ENCODE measurements at places on chromosomes 12 and 14. TPM values are rescaled to one million over a fixed set of nuclear protein-coding genes. Genes with fewer than 3 reads are reported as not detected.

SP1 gene
- 76.8 TPM for total RNA-seq

G2E3 gene
- total RNA-seq = 29.6 TPM

LALBA gene
- not detected for total RNA-seq

DNA sequence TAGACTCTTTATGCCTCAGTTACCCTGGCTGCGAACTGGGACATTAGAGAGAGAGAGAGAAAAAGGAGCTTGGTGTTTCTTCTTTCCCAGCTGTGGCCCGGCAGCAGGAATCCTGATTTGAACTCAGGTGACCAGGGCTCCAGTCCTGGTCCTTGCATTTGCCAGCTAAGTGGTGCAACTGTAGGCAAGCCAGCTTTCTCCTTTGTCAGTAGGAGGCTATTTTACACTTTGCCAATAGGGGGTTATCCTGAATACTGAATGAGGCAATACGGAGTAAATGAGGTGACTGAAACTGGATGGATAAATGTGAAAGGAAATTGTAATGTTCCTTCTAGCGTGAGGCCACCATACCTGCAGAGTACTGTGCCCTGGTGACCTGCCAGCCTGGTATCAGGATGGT, 27.8 kb downstream of the KCNA5 start:
- no peak for DNase-seq

DNA sequence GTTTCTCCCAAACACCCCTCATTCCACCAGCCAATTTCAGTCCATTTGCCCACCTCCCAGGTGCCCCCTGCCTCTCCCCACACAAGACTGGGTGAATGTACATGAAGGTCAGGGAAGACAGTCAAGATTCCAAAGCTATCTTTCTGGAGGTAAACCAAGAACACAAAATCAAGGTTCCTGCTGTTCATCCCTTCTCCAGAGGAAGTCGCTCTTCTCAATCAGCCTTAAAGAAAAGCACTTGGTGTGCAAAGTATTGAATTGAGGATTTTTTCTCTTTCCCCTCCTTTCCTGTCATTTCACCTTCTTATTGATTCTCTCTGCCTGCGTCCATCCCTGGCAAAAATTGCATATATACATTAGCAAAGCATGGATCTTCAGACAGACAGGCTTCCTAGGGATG, 4.5 kb downstream of the GRIN2B start:
- DNase-seq = no peak

- no peak for DNase-seq
Measured at GRCh38 chr14:32412103-32412502, 83.0 kb downstream of the AKAP6 start.

DNA sequence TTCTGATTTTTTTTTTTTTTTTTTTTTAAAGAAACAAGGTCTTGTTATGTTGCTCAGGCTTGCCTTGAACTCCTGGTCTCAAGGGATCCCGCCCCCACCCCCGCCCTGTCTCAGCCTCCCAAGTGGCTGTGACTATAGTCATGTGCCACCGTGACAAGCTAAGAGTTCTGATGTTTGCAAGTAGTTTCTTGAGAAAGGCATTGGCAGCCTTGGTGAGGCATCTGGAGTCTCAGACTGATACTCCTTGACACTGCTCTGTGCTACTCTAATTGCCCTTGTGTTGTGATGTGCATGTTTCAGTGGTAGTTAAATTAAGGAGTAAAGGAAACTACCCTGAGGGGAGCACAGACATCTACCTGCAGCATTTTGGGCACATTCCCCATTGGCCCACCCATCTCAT, 46.2 kb upstream of the OR4E1 start:
- peak; percentile 15 for DNase-seq

Data from activated CD4-positive, alpha-beta T cell treated with anti-CD3 and anti-CD28 coated beads for 36 hours (primary cell).